ENCODE measurements at places on chromosomes 5 and 9. TPM values are rescaled to one million over a fixed set of nuclear protein-coding genes. Genes with fewer than 3 reads are reported as not detected.

- DNase-seq, result no peak
Measured at GRCh38 chr5:78691084-78691960, 42.8 kb upstream of the LHFPL2 start.

C9orf153 gene
- polyA plus RNA-seq, result not detected

- DNase-seq, result no peak
Measured at GRCh38 chr5:150376799-150377771, 19.6 kb downstream of the TCOF1 start.

DNA sequence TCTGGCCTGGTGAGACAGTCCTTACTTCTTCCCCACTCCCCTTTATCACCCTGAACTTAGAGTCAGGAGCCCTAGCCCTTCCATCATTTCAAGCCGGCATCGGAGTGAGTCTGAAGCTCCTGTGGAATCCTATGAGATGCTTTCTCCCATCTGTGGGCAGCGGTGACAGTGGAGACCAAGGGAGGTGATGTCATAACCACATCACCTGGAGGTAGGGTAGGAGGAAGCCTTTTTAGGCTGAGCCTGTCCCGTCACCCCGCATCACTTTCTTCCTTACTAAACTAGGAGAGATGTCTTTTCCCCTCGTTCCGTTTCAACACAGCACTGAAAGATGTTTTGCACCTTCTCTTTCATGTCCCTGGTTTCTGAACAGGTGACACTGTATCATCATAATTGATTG is 124.1 kb upstream of the WWC1 start:
- DNase-seq, result no peak

GRCh38 chr9:80040457-80040856 is 468.7 kb downstream of the TLE4 start:
- DNase-seq, result no peak

GRCh38 chr5:56608217-56608925 is 207.0 kb upstream of the MAP3K1 start:
- DNase-seq, result no peak

- no peak for DNase-seq
Measured at GRCh38 chr9:115413766-115414382, 295.9 kb upstream of the TNC start.

PKD2L2 gene
- not detected for polyA plus RNA-seq

GRCh38 chr9:85700330-85700729 is 41.4 kb downstream of the AGTPBP1 start:
- DNase-seq, result peak; percentile 3

DNA sequence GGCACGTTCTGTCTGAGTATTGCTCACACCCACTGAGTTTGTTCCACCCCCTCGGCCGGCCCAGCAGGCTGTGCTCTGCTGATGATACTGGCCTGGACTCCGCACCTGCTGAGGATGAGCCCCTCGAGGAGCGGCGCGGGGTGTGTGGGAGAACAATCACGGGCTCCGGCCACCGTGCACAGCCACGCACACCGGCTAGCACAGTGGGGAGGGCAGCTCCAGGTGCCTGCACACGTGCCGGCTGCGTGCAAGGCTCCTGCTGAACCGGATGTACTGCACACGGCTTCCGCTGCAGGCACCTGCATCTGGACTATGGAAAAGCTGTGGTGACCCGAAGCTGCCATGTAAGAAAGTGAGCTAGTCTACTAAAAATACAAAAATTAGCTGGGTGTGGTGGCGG is 485.2 kb upstream of the CDH9 start:
- no peak for DNase-seq

DNA sequence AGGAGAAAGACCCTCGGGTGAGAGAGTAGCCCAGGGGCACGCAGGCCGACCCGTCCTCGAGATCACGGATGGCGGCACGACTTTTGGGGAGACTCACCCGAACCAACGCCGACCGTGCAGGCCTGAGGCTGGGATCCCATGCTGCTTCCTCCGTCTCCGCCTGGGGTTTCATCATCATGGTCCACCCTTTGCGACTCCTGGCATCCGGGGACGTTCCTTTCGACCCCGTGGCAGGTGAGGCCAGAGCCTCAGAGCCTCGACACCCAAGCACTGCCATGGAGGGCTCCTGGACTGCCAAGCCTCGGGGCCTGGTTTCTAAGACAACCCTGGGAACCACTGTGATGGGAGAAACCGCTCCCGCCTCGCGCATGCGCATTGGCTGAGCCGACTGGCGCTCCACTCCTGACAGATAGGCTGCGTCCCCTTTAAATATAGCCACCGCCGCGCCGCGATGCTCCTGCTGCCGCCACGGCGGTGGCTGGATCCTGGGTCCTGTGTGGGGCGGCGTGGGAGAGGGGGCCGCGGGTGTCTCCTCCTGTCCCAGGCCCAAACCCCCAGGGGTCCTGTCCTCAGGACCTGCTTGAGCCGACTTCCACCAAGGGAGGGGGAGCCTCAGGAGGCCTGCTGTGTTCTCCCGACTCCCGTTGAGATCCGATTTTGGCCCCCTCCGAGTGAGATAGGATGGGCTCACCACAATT is 481.6 kb downstream of the SPATA31A7 start:
- DNase-seq, result no peak

GRCh38 chr5:147483961-147484707 is 25.7 kb downstream of the DPYSL3 start:
- DNase-seq, result no peak

All from stomach (tissue), 19 donors.